ENCODE measurements at places on chromosomes 1 and 21. TPM values are rescaled to one million over a fixed set of nuclear protein-coding genes. Genes with fewer than 3 reads are reported as not detected.
A peak's percentile ranks its signal among the peaks of the same experiment; 100 is the strongest.

- no peaks in the 10 kb centered on the region for H3K4me1 ChIP-seq
- H3K36me3 ChIP-seq, result no peaks in the 10 kb centered on the region
- H3K4me3 ChIP-seq, result no peak overlapping the region
- DNase-seq, result no peak
- H3K27me3 ChIP-seq, result no peaks in the 10 kb centered on the region
Observed at GRCh38 chr1:244346972-244347618, 104.6 kb downstream of the ADSS2 start.

DNA sequence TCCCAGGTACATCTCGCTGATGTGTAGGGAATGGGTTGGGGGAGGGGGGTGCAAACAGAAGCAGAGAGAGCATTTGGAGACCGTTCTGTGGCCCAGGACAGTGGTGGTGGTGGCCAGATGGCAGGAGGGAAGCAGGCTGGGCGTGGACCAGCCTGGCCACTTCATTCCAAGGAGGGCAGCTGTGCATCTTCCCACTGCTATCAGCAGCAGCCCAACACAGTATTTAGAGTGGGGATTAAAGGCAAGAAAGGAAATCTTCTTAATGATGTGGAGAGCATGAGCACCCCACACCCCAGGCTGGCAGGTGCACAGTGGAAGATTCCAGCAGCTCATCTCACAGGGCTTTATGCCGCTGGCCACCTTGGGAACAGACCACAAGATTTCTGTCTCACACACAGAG, 198.7 kb downstream of the NPHP4 start:
- no peak overlapping the region for H3K27ac ChIP-seq
- no peaks in the 10 kb centered on the region for H3K4me1 ChIP-seq
- no peak for DNase-seq
- H3K4me3 ChIP-seq, result no peak overlapping the region
- no peaks in the 10 kb centered on the region for H3K36me3 ChIP-seq

- no peak overlapping the region for H3K27ac ChIP-seq
- no peak overlapping the region for H3K4me3 ChIP-seq
- peaks cover 7% of the 10 kb centered on the region for H3K27me3 ChIP-seq
- no peaks in the 10 kb centered on the region for H3K4me1 ChIP-seq
Observed at GRCh38 chr1:87197156-87197555, 131.5 kb upstream of the LMO4 start.

- H3K27me3 ChIP-seq, result no peaks in the 10 kb centered on the region
- no peak overlapping the region for H3K4me3 ChIP-seq
- H3K36me3 ChIP-seq, result no peaks in the 10 kb centered on the region
- H3K4me1 ChIP-seq, result peaks cover 4% of the 10 kb centered on the region
- no peak for DNase-seq
- H3K27ac ChIP-seq, result no peak overlapping the region
Observed at GRCh38 chr1:231207437-231207836, 33.6 kb upstream of the GNPAT start.

GRCh38 chr1:248611883-248612414, 14.4 kb upstream of the OR2T10 start:
- peak; percentile 19 for DNase-seq
- no peak overlapping the region for H3K4me3 ChIP-seq
- no peaks in the 10 kb centered on the region for H3K27me3 ChIP-seq
- H3K4me1 ChIP-seq, result no peaks in the 10 kb centered on the region
- H3K27ac ChIP-seq, result no peak overlapping the region

DNA sequence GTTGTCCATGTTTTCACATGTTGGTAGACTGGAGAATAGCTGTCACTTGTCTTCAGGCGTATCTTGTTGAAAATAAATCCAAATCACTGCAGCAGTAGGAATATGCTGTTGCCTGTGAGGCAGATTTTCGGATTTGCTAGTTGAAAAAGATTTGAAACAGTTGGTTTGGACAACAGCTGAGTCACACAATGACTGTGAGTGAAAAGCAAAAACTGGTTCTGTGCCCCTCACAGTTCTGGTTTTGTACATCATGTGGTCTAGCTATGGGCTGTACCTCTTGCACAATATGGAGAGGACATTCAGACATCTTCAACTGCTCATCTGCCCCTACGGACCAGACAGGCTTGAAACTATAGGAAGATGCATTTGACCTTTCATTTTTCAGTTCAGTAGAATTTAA, 1.8 kb downstream of the ARF1 start:
- peaks cover 63% of the 10 kb centered on the region for H3K4me1 ChIP-seq
- no peak for DNase-seq
- peak overlapping the region; percentile 97 for H3K27ac ChIP-seq
- no peaks in the 10 kb centered on the region for H3K36me3 ChIP-seq
- H3K4me3 ChIP-seq, result peak overlapping the region; percentile 87
- no peaks in the 10 kb centered on the region for H3K27me3 ChIP-seq

GRCh38 chr1:182700351-182700709, 15.9 kb upstream of the RGS8 start:
- no peak for DNase-seq
- H3K27ac ChIP-seq, result no peak overlapping the region
- H3K27me3 ChIP-seq, result no peaks in the 10 kb centered on the region
- H3K36me3 ChIP-seq, result no peaks in the 10 kb centered on the region
- H3K4me3 ChIP-seq, result no peak overlapping the region

GRCh38 chr1:196407358-196408051, 200.7 kb downstream of the KCNT2 start:
- H3K27ac ChIP-seq, result no peak overlapping the region
- no peak for DNase-seq
- H3K36me3 ChIP-seq, result no peaks in the 10 kb centered on the region
- no peaks in the 10 kb centered on the region for H3K4me1 ChIP-seq
- H3K27me3 ChIP-seq, result no peaks in the 10 kb centered on the region
- no peak overlapping the region for H3K4me3 ChIP-seq

- no peaks in the 10 kb centered on the region for H3K27me3 ChIP-seq
- no peak for DNase-seq
- H3K4me1 ChIP-seq, result peaks cover 46% of the 10 kb centered on the region
- H3K4me3 ChIP-seq, result no peak overlapping the region
- H3K27ac ChIP-seq, result no peak overlapping the region
Observed at GRCh38 chr1:248821101-248821500, 4.6 kb downstream of the SH3BP5L start.

DNA sequence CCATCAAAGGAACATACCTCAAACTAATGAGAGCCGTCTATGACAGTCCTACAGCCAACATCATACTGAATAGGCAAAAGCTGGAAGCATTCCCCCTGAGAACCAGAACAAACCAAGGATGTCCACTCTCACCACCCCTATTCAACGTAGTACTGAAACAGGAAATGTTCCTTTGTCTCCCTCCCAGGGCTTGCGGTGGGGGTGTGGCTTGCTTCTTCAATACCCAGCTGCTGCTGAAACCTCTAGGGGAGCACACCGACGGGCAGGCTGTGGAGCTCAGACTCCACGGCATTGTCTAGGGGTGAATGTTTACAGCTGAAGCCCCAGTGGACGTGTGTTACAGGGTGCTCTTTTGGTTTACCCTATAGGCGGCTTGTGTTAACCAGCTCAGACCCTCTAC, 30.5 kb upstream of the B3GALT2 start:
- H3K4me1 ChIP-seq, result no peaks in the 10 kb centered on the region
- no peak overlapping the region for H3K27ac ChIP-seq
- no peak overlapping the region for H3K4me3 ChIP-seq
- no peaks in the 10 kb centered on the region for H3K27me3 ChIP-seq
- H3K36me3 ChIP-seq, result peaks cover 18% of the 10 kb centered on the region

DNA sequence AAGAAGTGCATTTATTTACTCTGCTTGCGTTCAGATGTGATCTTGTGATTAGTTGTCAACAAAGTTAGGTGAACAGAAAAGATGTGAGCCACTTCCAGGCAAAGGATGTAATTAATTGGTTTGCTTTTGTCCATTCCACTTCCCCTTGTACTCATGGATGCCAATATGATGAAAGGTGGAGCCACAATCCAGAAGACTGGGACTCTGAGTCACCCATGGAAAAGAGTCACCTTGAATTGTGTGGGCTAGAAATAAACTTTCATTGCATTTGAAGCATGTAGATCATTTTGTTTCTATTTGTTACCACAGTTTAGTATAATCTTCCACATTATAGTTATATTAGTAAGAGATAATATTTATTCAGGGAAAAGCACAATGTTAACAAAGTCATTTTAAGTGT, 684.2 kb downstream of the LTN1 start:
- no peak overlapping the region for H3K4me3 ChIP-seq
- H3K27me3 ChIP-seq, result no peaks in the 10 kb centered on the region
- H3K36me3 ChIP-seq, result no peaks in the 10 kb centered on the region
- no peak for DNase-seq
- H3K27ac ChIP-seq, result no peak overlapping the region

DNA sequence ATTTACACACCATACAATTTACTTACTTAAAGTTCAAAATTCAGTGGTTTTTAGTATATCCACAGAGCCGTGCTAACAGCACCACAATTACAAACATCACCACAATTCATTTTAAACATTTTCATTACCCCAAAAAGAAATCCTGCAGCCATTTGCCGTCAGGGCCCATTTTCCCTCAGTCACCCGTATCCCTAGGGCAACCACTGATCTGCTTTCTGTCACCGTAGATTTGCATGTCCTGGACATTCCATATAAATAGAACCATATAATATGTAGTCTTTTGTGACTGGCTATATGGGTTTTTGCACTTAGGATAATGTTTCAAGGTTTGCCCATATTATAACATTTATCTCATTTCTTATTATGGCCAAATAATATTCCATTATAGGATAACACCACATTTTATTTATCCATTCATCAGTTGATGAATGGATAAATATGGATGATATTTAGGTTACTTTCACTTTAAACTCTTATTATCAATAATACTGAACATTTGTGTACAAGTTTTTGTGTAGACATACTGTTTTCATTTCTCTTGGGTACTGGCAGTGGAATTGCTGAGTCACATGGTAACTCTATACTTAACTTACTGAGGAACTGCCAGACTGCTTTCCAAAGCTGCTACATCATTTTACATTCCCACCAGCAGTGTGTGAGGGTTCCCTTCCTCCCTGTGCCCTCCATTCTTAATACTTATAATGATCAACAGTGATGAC, 68.9 kb downstream of the ST3GAL3 start:
- H3K36me3 ChIP-seq, result no peaks in the 10 kb centered on the region
- H3K4me1 ChIP-seq, result no peaks in the 10 kb centered on the region
- no peak overlapping the region for H3K27ac ChIP-seq

GRCh38 chr1:42364542-42364941, 16.1 kb upstream of the RIMKLA start:
- no peaks in the 10 kb centered on the region for H3K36me3 ChIP-seq
- H3K4me3 ChIP-seq, result no peak overlapping the region
- peaks cover 3% of the 10 kb centered on the region for H3K27me3 ChIP-seq
- H3K27ac ChIP-seq, result no peak overlapping the region

DNA sequence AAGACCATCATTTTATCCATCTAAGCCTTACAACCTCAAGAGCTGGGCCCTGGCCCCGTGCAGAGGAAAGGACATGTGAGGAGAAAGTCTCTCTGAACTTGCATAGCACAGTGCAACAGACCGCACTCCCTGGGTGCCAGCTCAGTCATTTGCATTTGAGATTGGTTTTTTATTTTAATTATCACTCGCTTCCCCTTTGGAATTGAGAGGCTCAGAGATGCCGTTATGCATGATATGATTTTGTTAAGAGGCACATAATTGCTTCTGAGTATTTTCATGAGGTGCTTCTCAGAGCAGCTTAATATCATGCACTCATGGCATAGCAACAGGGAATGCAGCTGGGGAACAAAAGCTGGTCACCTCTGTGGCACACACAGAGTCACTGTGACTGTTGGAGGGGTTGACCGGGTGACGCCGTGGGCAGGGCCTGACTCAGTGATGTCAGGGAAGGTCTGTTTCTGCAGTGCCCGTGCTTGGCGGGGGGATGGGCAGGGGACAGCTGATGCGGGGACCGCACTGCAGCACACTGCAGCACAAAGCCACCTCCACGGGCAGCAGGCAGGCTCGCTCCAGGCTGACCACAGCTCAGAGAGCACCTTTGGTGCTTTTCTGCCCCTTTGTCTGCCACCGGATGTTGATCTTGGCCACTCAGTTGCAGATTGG, 43.2 kb upstream of the VAMP3 start:
- no peak overlapping the region for H3K4me3 ChIP-seq
- no peaks in the 10 kb centered on the region for H3K36me3 ChIP-seq
- no peaks in the 10 kb centered on the region for H3K4me1 ChIP-seq
- DNase-seq, result no peak
- H3K27ac ChIP-seq, result no peak overlapping the region

NES gene
- not detected for polyA plus RNA-seq

MRPL20 gene
- polyA plus RNA-seq, result 239 TPM

UBL4B gene
- polyA plus RNA-seq, result not detected

PLCH2 gene
- 0.11 TPM for polyA plus RNA-seq

IVL gene
- polyA plus RNA-seq, result not detected

Measured in naive thymus-derived CD4-positive, alpha-beta T cell (primary cell).